ENCODE measurements at places on chromosomes 12 and 14.

- DNase-seq: peak; percentile 63
These were observed 43.6 kb downstream of the PTPRR start for GRCh38 chr12:70876952-70877351.

GRCh38 chr12:132131229-132131628 is 12.9 kb downstream of the DDX51 start:
- no peak for DNase-seq

DNA sequence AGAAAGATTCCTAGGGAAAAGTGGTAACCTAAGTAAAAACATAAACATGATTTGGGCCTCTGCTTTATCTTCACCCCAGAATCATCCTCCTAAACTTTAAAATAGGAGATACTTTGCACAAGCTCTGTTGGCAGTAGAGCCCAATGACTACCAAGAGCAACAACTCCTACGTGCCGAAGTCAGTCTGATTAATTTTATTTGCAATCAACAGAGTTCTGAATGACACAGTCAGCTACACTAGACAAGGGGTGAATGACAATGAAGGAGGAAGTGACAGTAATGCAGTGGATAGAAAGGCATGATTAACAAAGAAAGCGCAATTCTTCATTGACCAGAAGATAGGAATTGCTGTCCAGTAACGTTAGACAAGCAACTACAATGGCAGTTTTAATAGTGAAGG is 957.9 kb upstream of the USP15 start:
- DNase-seq: no peak

DNA sequence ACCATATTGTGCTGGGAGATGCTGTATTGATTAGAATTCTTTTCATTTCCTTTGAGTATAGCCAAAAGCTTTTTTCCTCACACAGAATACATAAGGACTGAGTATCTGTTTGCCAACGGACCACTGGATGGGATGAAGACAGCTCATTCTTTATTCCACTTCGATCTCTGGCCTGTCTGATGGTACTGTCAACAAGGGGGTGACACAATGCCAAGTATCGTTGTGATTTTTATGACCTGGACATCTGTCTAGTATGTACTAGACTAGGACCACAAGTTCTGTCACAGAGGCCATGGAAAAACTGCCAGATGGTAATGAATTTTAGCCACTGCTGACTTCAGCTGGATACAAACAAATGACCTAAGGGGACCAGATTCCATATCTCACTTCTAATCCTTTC is 502.7 kb downstream of the SOX5 start:
- DNase-seq: no peak

GRCh38 chr12:122067966-122068365 is 10.6 kb upstream of the MLXIP start:
- DNase-seq: no peak

- DNase-seq: peak; percentile 87
These were observed at the start of gene KCNH5 for GRCh38 chr14:63045234-63045611. TSS of gene KCNH5 (minus strand) at chr14:63045458. CDS start at chr14:63045186, 272 bp downstream.

DNA sequence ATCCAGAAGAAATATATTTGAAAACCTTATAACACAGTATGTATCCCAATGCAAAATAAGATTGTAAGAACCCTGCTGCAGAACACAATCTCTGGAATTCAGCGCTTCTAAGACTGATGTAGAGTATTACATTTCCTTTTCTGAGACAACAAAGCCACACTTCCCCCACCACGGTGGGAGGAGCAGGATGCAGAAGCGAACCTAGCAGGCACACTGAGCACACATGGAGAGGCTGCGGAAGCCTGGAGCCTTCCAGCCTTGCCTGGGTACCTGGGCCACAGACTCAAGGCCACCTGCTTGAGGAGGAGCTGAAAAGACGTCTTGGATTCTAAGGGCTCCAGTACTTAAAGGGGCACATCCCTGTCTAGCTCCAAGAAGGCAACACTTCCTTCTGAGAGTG is 46.4 kb downstream of the TCHP start:
- DNase-seq: no peak

- no peak for DNase-seq
These were observed 708.8 kb downstream of the RERGL start for GRCh38 chr12:17381211-17381610.

- DNase-seq: no peak
These were observed 244.2 kb downstream of the DPF3 start for GRCh38 chr14:72649603-72650227.

DNA sequence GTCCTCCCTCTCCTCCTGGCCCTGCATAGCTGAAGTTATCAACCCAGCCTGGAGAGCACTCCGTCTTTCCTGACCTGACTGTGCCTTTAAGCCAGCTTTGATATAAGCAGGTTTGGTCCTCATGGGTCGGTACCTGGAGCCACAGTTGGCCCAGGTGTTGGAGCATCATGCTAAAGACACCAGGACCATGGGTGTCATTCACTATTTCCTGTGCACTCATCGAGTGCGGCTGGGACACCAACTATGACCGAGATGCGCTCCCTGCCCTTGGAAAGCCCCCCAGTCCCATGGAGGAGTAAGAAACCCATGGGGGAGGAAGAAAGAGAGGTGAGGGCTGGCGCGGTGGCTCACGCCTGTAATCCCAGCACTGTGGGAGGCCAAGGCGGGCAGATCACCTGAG is 78.9 kb upstream of the CCND2 start:
- no peak for DNase-seq

- no peak for DNase-seq
These were observed 49.9 kb downstream of the PPP2R5E start for GRCh38 chr14:63493246-63493645.

DNA sequence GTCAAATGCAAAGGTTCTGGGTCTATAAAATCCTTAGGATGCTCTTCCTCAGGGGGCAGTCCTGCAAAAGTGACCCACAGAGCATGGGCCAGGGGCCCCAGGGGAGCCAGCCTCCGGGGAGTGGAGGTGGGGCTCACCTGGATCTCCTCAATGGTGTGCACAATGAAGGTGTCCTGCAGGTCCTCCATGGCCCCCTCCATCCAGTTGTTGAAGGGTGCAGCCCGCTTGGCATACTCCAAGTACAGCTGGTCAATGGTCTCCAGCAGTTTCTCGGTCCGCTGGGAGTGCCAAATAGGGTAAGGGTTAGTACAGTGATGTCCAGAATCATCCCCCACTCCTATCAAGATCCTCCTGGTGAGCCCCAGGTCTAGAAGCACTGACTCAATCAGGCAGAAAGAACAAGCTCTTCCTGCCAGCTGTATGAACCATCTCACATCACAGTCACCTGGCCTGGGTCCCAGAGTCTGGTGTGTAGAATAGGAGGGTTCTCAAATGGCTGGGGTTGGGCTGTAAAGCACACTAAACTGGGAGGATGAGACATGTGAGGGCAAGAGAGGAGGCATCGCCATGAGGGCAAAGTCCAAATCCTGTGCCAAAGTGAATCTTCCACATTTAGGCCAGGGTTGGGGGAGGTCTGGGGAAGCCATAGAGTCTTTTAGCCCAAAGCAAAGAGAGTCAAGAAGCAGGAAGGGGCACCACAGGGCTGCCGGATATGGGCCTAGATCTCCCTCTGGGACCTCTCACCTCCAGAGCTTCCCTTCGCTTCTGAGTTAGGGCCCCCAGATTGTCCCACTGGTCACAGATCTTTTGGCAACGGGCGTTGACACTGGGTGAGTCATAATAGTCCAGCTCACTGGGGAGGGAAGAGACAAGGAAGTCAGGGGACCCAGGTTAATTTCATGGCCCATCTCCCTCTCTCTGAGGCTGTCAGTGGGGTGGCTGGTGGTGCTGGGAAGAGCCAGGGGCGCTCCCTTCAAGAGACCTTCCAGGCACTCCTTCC is 91.5 kb upstream of the ZFP36L1 start:
- peak; percentile 82 for DNase-seq

DNA sequence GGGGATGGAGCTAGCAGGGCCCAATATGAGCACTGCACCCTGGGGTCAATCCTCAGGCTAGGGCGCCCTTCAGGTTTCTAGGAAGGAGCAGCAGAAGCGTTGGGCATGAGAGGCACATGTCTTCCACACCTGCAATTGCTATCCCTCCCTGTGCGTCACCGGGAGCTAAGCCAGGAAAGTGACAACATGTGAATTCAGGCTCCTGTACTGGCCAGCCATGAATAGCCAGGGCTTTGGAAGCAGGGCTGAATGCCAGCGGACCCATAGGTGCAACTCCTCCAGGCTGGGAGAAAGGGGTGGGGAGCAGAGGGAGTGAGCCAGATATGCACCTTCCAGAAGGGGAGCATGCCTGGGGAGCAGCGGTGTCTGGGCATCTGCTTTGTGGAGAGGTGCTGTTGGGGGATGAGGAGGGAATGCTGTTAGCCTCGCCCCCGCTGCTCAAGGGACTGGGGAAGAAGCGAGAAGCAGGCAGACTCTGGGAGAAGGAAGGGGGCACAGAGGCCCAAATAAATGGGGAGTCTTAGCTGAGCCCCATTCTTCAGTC is 6.1 kb downstream of the HOXC5 start:
- no peak for DNase-seq

- DNase-seq: peak; percentile 84
These were observed at the start of gene GPR162 for GRCh38 chr12:6821591-6822425. TSS of gene GPR162 (plus strand) at chr12:6821821. CDS start at chr12:6823899, 2,078 bp downstream.

- DNase-seq: no peak
These were observed 381.4 kb downstream of the ETNK1 start for GRCh38 chr12:23006413-23006812.

DNA sequence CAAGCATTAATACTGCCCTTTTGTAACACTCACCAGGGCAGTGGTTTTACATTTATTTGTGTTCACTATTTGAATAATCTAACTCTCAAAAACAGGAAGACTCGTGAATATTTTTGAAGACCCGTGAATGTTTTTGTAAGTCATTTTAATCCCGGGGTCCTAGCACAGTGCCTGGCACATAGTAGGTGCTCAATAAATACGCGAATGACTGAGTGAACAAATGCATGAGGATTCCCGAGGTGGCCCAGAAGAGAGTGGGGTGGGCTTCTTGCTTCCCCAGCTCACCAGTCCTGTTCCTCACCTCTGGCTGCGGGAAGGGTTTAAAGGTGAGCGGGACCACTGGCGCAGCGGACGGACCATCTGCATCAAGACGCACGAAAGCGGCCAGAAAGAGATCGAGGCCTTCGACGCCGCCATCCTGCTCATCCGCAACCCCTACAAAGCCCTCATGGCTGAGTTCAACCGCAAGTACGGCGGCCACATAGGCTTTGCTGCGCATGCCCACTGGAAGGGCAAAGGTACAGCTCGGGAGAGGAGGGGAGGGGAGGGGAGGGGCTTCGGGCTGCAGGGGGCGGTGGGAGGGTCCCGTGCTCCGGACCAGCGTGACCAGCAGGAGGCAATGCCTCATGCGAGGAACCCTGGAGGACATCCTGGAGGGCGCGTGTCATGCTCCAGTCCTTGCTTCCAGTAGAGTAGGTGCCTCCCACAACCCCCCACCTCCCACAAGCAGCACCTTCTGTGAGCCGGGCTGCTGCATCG is 98.9 kb downstream of the CMKLR1 start:
- DNase-seq: no peak

DNA sequence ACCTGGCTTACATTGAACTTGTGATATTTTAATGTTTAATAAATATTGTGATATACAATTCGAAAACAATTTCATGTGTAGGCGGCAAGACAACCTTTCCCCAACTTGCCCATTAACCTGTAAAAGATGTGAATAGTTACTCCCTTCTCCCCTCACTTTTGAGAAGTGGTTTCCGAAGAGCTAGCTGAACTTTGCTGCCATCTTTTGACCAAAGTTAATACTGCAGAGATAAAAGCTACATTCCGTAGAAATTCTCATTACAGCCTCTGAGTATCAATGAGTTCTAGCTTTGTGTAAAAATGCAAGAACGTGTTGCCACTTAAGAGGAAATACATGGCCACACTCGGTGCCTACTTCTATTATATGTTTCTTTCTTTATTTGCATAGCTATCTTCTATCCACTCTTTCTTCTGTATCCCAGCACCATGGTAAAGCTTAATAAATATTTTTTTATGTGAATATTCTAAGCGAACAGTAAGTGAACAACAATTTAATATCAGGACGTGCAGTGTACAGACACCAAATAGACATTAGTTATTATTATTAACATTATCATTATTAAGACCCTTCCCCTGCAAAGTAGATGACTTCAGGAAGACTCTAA is 105.1 kb upstream of the TMEM260 start:
- peak; percentile 45 for DNase-seq

- DNase-seq: no peak
These were observed 41.8 kb upstream of the PPP2R5C start for GRCh38 chr14:101719708-101720107.

DNA sequence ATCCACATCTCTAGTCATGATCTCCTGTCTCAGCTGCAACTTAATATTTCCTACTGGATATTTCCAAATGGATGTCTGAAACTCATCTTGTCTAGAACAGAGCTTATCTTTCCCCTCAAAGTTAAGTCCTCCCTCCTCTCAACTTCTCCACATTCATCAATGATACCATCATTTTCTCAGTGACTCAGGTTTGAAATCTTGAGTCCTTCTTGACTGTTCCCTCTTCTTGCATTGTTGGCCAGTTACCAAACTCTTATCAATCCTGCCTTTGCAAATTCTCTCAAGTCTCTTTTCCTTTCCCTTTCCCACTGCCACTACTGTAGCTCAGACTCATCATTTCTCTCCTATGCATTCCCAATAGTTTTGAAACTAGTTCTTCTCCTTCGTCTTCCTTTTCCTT is 14.3 kb upstream of the CHURC1 start:
- no peak for DNase-seq

DNA sequence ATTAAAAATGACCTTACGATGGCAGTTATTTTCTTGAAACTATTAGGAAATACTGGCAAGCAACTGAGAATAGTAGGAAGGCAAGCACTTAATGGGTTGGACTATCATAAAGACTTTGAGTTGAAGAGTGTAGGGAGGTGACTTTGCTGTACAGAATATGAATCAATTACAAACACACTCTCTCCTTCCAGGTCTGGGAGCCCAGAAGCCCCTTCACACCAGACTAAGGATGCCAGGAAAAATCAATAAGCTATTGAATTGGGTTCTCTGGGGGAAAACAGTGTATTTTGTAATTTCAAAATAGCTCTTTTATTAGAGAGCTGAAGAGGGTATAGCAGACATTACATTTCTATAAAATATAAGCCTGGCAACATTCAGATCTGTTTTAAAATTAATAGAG is 736.4 kb downstream of the NOVA1 start:
- no peak for DNase-seq

GRCh38 chr12:124363353-124363965 is 68.6 kb downstream of the RFLNA start:
- no peak for DNase-seq

GRCh38 chr12:76670776-76671175 is 93.1 kb upstream of the ZDHHC17 start:
- peak; percentile 53 for DNase-seq

- no peak for DNase-seq
These were observed 171.1 kb downstream of the DAD1 start for GRCh38 chr14:22417914-22418313.

DNA sequence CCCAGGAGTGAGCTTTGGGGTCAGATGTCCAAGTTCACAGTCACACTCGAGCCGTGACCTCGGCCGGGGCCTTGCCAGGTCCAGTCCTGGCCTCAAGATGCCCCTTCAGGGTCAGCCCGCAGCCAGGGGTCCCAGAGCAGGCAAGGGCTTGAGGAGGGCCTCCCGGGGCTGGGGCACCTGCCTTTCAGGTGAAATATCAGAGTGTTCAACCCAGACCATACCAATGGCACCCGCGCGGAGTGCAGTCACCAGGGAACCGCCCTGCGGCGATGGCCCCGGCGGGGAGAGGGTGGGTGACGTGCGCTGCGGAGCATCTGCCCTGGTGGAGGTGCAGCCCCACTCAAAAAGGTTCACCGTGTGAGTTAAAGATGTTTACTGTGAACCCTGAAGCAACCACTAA is 16.9 kb downstream of the LRCOL1 start:
- no peak for DNase-seq
